DMS 273 treated with DMSO at 0.1 percent for 48 hours (cell line): ENCODE measurements at places on chromosomes 13 and 19.

DNA sequence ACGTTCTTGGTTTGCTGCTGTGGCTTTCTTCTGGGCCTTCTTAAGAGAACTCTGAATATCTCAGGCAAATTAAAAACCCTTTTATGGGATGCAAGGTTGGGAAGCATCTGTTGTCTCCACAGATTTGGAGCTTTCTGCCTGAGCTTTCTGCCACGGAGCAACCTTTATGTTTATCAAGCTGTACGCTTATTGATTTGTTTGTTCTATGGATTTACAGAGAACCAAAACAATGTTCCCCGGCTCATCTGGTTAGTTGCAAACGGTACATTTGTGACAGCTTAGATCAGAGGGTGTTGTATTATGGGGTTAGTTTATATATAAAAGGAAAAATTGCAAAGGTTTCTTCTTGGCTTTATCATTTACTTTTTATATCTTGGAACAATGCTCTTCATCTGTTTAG lies 479.6 kb downstream of the DIAPH3 start:
- DNase-seq, result no peak

DNA sequence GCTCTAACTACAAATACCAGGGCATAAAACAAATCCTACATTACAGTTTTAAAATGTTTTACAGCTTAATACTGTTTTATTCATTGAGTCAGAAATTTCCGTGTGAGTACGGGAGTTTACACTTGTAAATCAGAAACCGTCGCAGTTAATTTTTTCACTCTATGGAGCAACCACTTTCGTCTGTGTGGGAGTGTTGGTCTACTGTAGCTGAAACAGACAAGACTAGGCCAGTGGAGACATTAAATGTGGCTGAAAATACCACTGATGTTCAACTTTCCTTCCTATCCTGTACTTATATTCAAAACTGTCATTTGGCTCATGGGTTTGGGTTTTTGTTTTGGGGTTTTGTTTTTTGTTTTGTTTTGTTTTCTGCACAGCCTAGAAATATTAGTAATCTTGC lies 268.7 kb downstream of the DCT start:
- no peak for DNase-seq

DNA sequence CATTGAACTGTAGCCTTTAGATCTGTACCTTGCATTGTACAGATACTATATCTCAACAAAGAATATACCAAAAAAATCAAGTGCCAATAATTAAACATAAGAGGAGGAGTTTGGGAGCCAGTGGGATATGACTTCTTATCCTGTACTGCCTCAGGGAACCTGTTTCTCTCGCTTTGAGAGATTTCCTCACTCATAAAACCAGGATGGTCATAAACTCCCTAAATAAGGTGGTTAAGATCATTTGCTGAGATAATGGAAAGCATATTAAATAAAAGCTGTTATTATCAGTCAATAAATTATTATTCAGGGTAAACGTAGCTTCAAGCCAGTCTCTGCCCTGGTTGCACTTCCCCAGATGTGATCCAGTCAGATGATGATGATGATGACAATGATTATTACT lies 17.0 kb downstream of the OPA3 start:
- no peak for DNase-seq

GRCh38 chr19:48386981-48387380 lies 4.4 kb downstream of the KDELR1 start:
- no peak for DNase-seq

DNA sequence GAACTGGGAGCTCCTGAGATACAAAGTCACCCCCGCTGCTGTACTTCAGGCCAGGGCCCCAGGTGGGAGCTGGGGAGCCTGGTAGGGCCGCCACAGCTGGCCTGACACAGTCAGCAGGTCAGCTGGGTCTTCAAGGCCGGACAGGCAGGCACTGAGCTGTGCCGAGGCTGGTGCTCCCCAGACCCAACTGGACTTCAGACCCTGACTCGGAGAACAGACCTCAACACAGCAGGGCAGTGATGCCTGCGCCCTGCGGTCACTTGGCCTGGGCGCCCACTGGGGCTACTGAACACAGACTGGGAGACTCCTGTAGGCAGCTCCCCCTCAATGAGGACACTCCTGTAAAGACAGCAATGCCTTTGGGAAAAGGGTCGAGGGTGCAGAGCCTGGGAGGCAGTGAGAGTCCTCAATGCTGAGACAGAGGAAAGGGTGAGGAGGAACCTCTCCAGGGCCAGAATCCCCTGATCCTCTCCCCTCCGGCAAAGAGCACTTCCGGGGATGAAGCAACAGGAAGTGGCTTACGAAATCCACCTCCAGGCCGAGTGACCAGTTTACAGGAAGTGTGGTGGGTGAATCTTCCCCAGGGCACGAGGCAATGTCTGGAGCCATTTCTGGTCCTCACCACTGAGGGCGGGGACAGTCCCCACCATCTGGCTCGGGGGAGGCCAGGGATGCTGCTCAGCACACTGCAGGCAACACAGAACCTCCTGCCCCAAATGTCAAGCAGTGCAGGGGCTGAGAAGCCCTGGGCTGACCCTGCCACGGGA lies 40.8 kb upstream of the ISYNA1 start:
- no peak for DNase-seq

DNA sequence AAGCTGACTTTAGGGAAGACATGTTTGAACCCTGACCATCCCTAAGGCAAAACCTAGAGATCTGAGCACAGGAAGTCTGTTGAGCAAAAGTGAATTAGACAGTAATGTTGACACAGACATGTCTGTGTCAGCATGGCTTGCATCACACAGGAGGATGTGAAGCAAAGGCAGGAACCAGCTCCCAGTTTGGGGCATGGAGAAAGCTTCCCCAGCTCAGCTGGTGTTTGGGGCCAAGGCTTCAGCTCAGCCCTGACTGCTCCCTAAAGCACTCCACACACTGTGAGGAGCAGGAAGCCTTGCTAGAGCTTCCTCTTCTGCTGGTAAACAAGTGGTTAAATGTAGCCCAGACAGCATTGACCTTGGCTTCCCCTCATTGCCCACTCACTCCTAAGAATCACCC lies 153.8 kb upstream of the UBL3 start:
- no peak for DNase-seq

GRCh38 chr13:20426766-20427448 lies 98.8 kb downstream of the CRYL1 start:
- no peak for DNase-seq

DNA sequence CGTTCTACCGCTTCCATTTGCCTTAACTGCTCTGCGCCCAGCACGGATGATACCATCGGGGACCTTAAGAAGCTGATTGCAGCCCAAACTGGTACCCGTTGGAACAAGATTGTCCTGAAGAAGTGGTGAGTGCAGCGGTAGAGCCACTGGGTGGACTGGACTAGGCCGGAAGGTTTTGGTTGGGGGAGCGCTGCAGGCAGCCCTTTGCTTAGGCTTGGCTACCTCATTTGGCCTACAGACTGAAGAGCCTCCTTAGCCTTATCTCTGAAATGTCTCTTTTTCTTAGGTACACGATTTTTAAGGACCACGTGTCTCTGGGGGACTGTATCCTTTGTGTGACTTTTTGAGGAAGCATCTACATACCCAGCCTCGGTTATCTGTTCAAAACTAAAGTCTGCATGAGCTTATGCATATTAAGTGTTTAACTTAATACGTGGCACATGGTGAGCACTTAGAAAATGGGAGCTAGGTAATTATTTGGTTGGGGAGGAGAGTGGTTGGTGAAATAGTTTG lies 889 bp downstream of the UBL5 start:
- DNase-seq, result no peak

- no peak for DNase-seq
Observed at GRCh38 chr19:16417660-16418596, 53.8 kb downstream of the EPS15L1 start.

DNA sequence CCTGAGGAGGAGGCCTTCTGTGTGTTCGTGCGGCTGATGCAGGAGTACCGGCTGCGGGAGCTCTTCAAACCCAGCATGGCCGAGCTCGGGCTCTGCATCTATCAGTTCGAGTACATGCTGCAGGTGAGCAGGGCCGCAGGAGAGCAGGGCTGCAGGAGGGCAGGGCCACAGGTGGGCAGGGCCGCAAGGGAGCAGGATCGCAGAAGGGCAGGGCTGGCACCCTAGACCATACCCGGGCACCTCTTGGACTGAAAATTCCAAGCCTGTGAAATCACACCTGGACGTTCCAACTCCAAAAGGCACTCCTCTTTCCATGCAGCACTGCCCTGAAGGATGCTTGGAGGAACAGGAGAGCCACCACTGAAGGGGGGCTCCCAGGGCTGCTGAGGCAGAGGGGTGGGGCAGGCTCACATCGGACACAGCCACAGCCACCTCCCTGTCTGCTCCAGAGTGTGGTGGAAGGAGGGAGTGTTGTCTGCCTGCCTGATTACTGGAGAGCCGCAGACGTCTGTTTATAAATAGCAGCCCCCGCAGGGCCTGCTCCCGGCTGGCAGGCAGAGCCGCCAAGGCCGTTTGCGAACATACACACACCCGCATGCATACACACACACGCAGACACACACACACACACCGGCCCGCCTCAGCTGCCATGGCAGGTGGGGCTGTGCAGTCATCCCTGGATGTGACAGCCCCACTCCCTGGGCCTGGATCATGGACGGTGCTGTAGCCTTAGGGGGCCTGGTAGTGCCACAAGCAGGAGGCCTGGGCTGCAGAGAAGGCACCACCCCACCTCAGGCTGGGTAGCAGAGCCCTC lies 20.2 kb downstream of the EVI5L start:
- DNase-seq, result no peak

GRCh38 chr13:99307247-99307646 lies at the start of gene GPR183:
Gene GPR183 (minus strand): TSS chr13:99307399. CDS start chr13:99296145, 11,254 bp downstream.
- no peak for DNase-seq

GRCh38 chr13:72379581-72379980 lies 347.8 kb downstream of the MZT1 start:
- no peak for DNase-seq

DNA sequence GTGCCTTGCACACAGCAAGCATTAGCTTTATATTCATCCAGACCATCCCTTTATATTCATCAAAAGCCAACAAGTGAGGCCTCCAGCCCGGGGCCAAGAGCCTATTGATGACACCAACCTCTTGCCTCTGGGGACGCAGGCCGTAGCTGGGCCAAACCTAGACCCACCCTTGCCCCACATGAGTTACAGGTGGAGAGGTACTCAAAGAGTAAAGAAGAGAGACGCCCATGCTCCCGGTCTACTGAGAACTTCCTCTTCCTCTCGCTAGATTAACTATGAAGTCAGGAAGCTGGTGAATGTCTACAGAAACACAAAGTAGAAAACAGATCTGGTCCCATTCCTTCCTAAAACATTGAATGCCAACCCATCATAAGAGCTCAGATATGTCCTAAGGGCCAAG lies 3.8 kb upstream of the MLNR start:
- no peak for DNase-seq

GRCh38 chr19:12864721-12865715 lies 16.2 kb downstream of the DNASE2 start:
- DNase-seq, result no peak

DNA sequence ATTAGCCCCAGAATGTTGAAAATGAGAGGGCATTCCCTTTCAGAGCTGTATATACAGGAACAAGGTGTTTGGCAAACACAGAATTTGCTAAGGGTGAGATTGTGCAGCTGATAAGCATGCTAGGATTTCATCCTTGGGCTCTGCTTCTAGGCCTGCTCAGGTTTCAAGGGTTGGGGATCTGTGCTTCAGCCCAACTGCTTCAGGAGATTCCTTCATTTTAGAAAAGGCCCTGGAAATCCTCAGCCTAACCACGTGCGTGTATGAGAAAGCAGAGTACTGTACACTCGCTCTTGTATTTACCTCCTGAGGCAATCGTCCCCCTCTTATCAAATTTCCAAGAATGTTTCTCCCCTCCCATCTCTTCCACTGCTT lies 291.6 kb upstream of the ARGLU1 start:
- DNase-seq, result no peak

- no peak for DNase-seq
Observed at GRCh38 chr13:23769401-23769800, 119.8 kb downstream of the MIPEP start.

DNA sequence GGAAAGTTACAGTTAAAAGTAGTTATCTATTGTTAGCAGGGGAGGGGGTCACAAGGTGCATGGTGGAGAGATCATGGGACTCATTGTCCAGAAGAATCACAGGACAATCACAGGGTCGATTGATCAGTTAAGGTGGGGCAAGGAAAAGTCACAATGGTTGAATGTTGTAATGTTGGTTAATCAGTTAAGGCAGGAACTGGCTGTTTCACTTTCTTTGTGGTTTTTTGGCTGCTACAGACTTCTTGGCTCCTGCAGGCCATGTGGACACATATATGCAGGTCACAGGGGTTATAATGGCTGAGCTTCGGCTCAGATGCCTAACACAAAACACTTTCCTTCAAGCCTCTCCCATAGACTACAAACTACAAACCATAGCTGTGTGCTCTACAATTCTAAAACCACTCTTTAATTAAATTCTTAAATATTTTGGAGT lies 6.9 kb upstream of the ZNF431 start:
- DNase-seq, result no peak

GRCh38 chr19:604355-604754 lies 14.7 kb downstream of the HCN2 start:
- no peak for DNase-seq

DNA sequence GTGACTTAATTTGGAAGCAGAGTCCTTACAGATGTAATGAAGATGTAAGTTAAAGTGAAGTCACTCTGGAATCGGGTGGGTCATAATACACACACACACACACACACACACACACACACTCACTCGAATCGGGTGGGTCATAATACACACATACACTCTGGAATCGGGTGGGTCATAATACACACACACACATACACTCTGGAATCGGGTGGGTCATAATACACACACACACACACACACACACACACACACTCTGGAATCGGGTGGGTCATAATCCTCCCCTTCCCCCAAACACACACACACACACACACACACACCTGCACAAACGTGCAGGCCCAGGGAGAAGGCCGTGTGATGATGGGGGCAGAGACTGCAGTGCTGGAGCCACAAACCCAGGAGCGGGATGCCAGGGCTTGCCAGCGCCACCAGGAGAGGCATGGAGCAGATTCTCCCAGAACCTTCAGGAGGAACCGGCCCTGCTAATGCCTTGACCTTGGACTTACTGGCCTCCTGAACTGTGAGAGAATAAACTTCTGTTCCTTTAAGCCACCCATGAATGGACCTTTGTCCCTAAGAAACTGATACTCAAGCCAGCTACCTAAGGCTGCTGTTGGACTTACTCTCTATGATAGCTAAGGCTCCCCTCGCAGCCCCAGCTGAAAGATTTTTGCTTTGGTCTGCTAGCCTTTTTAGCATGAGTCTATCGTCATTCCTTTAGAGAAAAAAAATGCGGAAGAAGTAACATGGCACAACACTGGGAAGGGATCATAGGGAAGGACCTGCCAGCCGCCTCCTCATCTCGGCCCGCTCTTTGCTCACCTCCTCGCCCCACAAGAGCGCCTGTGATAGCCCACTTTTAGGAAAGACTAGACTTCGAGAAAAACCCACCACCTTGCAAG lies 136.2 kb upstream of the RNF113B start:
- no peak for DNase-seq
